NCI-H748 treated with DMSO at 0.1 percent for 48 hours (cell line): ENCODE measurements at places on chromosomes 12 and 14.
A peak's percentile ranks its signal among the peaks of the same experiment; 100 is the strongest.

- no peak for DNase-seq
Measured at GRCh38 chr14:104080376-104081260, 4.9 kb upstream of the ASPG start.

DNA sequence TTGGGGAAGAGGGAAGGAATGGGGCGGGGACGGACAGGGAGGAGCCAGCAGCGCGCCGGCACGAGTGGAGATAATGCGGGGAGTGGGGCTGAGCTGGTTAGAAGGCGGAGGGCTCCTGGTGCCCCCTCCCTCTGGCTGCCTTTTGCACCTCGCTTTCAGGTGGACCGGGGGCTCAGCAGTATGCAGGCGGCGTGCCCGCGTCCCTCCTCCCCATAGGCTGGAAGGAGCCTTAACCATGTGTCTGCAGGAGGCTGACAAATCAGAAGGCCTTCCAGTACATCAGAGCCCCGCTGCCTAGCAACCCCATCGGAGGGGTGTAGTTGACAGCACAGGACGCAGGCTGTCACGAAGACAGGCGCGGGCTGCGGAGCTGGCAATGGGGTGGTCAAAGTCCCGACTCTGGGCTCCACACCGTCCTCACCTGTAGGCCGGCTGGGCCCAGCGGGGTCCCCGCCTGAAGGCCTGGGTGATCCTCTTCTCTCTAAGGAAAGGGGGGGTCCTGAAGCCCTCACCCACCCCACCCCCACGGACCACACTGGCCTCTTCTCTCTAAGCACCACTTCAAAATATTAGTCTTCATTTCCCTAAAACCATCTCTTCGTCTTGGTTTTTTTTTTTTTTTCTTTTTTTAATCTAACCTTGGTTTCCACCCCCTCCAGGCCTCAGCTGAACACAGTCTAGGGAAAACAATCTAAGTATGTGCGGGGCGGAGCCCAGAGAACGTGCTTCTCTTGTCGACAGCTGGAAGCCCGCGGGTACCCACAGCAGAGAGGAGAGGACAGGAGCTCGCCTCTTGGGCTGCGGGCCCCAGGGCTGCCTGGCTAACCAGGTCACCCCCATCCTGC is 44.5 kb downstream of the KDM2B start:
- DNase-seq: peak; percentile 83

DNA sequence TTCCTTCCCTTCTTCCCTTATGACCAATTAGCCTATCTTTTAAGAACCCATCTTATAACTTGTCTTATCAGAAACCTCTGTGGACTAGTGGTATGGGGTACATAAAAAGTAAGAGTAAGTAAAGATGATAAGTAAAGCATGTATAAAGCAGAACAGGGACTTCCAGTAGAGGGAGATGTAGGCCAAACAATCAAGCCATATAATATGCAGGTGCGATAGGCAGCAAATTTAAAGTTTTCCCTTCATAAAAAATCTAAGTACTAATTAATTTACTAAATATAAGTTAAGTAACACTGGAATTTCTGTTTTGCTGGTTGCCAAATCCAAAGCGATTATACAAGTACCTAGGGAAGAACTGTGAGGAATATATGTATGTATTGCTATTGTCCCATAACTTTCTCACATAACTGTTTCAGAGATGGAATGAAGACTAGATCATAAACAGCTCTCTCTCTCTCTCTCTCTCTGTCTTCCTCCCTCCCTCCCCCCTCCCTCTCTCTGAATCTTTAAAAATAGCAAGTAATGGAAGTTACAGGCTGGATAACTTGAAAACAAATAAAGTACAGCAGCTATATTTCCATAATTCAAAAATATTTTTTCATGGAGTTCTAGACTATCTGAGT is 25.7 kb downstream of the METTL25 start:
- no peak for DNase-seq

DNA sequence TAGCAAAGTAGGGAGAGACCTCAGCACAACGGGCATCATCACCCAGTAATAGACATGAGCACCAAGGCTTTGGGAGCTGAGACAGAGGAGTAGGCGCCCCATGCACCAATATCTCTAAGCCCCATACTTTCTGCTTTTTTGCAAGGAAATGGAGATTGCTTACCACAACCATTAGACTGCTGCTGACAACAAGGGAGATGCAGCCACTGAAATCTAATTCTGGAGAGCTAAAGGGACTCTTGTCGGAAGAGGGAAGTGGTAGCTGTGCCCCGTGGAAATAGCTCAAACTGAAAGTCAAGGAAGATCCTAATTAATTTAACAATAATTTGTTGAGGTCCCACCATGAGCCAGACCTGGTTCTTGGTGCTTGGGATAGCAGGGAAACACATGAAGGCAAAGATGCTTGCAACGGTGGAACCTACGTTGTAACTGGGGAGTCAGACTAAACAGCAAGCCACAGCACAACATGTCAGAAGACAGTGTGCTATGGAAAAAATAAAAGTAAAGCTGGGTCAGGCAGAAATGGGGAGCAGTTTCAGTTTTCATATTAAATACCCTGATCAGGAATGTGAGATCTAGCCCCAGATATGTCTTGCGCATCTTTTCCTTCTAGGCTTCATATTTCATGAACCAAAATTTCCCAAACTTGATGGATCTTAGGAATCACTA is 1131.0 kb downstream of the BCL11B start:
- DNase-seq: no peak

GRCh38 chr12:119208626-119209061 is 29.9 kb downstream of the HSPB8 start:
- DNase-seq: peak; percentile 81

GRCh38 chr12:98172304-98172703 is 343.1 kb upstream of the TMPO start:
- no peak for DNase-seq

DNA sequence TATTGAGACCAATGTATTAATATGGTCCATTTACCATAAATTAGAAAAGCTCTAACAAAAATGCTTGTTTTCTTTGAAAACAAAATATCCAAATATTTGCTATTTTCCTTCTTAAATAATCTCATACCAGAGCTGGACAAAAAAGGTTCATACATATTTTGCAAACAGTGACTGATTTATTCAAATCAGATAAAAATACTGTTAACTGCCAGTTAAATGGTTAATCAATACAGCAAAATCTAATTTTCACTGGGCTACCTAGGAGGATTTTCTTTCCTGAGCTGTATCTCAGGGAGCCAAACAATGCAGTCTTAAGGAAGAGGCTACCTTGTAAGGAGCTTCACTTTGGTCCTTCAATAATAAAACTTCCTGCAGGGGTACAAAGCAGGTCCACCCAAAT is 2.0 kb downstream of the FERMT2 start:
- no peak for DNase-seq

DNA sequence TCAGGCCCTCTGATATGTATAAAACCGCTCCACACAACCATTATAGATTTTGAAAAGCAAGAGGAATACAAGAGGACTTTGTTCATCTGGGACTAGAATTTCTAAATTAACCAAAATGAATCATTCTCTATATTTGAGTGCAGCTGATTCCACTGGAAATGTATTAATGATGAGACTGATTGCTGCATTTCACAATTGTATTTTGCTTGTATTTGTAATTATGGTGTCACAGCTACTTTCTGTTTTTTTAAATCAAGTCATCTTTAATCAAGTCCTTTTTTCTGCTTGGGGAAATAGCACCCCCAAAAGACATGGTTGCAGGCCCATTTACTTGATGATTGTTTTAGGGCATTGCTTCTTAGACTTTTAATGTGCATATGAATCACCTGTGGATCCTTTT is 162.4 kb downstream of the KICS2 start:
- DNase-seq: no peak
